ENCODE measurements at places on chromosomes 12 and 14.

DNA sequence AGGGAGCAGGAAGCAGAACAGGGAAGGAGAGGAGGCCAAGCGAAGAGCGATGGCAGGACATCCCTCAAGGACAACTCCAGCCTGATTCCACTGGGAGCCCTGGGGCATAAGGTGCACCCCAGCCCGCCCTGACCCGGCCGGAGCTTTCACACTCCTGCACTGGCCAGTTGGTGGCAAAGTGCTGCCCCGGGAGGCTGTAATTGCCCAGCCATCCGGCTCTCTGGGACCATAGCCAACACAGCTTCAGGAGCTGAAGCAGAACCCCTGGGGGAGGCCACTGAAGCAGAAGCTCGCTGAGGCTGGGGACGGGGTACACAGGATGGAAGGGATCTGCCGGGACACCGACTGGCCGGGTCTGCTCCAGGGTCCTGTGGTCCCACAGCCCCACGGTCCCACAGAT, 41.9 kb upstream of the BEGAIN start:
- no peak for DNase-seq

GRCh38 chr12:9759694-9760093, 1.0 kb downstream of the CD69 start:
- DNase-seq, result no peak

- DNase-seq, result no peak
Measured at GRCh38 chr12:90250766-90251165, 542.1 kb upstream of the ATP2B1 start.

- no peak for DNase-seq
Measured at GRCh38 chr12:104248444-104248843, 32.9 kb downstream of the TXNRD1 start.

GRCh38 chr12:123104809-123105208, 46.1 kb downstream of the PITPNM2 start:
- DNase-seq, result no peak

All from HS-5 (cell line).